ENCODE measurements at places on chromosomes 16 and 17. TPM values are rescaled to one million over a fixed set of nuclear protein-coding genes. Genes with fewer than 3 reads are reported as not detected.

- DNase-seq: peak; percentile 95
Observed at GRCh38 chr17:39450847-39451581, at the start of gene MED1. Gene MED1 (minus strand): TSS chr17:39451263. CDS start chr17:39451062, 201 bp downstream.

DNA sequence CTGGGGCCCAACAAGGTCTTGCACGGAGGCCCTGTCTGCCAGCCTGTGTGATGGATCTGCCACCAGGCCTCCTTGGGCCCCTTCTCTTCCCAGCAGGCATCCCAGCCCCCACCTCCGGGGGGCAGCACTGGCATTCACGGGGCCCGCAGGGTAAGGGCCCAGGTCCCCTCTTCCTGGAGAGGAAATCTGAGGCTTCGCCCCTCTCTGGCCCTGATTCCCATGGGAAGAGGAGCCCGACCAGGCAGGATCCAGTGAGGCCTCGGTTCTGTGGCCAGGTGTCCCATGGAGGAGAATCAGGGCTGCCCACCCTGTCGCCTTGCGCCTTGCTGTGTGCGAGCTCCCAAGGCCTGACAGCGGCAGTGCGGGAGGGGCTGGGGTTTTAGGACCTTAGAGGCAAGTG, 48.4 kb downstream of the PDPK1 start:
- DNase-seq: no peak

Gene EVPLL
- not detected for total RNA-seq

DNA sequence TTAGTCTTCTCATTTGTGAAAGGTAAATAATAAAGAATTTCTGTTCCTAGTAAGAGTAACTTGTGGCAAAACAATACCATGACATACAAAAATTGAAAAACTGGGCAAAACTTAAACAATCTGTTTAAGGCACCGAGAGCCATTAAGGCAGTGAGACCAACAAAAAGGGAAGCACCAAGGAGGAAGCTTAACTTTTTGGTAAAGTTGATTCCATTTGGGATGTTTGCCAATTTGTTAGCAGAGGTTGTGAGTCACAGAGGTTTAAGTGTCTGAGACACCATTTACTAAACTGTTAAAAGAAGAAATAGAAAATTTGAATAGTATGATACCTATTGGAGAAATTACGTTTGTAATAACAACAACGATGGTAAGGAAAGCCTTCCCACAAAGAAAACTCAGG, 4.9 kb downstream of the SLC35G3 start:
- peak; percentile 36 for DNase-seq

DNA sequence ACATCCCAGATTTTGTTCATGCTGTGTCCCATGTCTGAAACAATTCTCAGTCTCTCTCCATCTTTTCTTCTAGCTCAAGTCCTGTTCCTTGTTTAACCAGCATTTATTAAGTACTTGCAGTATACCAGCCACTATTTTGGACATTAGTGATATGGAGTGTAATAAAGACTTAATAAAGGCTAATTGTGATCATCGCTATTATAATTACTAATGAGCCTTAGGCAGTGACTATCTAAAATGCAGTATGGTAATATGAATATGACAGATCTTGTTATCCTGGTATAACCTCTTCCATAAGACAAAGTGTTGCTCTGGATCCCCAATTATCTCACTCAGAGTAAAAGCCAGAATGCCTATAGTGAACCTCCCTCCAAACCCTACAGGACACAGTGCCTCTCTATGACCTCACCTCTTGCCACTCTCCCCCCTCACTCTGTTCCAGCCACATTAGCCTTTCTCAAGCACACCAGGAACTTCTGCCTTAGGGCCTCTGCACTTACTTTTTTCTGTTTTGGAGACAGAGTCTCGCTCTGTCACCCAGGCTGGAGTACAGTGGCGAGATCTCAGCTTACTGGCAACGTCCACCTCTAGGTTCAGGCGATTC, 1.8 kb upstream of the FLOT2 start:
- DNase-seq: no peak

GRCh38 chr16:28923652-28924398, 1.2 kb downstream of the RABEP2 start:
- no peak for DNase-seq

Gene USP6
- not detected for total RNA-seq

Gene TOP2A
- total RNA-seq: 402 TPM

Gene CHD3
- 27.5 TPM for total RNA-seq

DNA sequence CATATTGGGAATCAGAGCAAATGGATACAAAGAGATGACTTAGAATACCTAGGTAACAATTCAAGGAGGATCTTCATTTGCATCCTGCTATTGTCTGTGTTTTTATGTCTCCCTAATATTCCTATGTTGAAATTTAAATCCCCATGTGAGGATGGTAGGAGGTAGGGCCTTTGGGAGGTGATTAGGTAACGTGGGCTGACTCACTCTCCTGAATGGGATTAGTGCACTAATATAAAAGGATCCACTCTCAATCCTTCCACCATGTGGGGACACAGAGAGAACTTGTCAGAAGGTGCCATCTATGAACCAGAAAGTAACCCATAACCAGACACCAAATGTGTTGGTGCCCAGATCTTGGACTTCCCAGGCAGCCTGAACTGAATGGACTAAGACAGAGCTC, 83.4 kb downstream of the CDH8 start:
- no peak for DNase-seq

DNA sequence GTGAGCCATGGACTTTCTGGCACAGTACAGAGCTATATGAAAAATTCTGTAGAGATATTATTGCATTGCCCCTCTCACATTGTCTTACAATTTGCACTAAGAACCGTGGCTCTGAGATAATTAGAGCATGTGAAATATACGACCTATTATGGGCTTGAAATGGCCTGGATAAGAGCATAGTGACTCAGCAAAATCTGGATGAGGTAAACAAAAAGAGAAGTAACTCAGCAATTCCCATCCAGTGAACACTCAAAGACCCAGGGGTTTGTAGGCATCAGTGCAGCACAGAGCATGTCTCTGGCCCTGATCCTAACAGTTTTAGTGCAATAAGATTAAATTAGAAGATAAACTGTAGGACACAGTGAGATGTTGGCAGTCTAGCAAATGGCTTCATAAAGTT, 317.2 kb upstream of the MYOCD start:
- no peak for DNase-seq

Gene FN3K
- not detected for total RNA-seq

DNA sequence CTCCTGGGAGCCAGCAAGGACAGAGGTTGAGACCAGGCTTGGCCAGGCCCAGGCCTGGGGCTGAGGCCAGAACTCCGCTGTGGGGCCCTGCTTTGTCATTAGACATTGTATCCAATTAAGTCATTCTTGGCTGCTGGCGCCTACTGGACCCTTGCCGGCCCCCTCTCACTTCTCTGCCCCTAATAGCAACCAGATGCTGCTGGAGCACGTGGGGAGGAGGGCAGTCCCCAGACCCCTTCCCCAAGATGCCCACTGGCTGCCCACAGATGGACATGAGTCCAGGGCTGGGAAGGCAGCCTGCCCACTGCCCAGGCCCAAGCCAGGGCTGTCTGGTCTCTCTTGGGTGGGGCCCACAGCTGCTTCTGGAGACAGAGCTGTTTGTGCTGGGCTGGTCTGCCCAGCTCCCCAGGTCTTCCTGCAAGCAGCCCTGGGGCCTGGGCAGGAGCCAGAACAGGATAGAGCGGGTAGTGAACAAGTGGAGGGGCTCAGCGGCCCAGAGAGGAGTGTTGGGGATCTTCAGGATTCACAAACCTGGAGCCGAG, 7.8 kb downstream of the PLXDC1 start:
- DNase-seq: no peak

DNA sequence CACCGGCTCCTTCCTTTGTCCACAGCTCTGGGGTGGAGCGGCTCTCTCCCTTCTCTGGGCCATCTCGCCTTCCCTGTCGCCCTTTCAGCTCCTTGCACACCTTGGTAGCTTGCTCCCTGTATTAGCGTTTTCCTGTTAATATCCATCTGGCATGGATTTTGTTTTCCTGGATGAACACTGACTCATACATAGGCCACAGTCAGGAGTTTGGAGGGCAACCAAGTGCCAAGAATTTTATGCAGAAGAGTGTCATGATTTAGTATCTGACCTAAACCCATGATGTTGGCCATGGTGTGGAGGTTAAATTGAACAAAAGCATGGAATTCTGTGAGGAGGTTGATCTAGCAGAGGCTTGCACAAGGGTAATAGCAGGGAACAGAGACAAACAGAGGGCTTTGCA, 180.9 kb downstream of the AIPL1 start:
- DNase-seq: peak; percentile 46

- DNase-seq: no peak
Observed at GRCh38 chr17:79075446-79075750, 774 bp downstream of the ENGASE start.

Gene FOXJ1
- not detected for total RNA-seq

DNA sequence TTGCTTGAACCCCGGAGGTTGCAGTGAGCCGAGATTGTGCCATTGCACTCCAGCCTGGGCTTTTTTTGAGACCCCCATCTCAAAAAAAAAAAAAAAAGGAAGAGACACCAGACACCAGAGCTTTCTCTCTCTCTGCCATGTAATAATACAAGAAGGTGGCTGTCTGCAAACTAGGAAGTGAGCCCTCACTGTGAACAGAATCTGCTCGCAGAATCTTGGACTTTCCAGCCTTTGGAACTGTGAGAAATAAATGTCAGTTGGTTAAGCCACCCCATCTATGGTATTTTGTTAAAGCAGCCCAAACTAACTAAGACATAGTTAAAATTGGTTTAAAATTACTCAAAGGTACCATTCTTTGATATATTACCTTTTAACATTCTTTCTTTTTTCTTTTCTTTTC, 10.1 kb upstream of the STX1B start:
- no peak for DNase-seq

Gene NOXO1
- total RNA-seq: not detected

GRCh38 chr17:74458835-74459234, 7.6 kb upstream of the CD300A start:
- DNase-seq: no peak

GRCh38 chr16:356741-357140, 4.2 kb upstream of the AXIN1 start:
- DNase-seq: no peak

DNA sequence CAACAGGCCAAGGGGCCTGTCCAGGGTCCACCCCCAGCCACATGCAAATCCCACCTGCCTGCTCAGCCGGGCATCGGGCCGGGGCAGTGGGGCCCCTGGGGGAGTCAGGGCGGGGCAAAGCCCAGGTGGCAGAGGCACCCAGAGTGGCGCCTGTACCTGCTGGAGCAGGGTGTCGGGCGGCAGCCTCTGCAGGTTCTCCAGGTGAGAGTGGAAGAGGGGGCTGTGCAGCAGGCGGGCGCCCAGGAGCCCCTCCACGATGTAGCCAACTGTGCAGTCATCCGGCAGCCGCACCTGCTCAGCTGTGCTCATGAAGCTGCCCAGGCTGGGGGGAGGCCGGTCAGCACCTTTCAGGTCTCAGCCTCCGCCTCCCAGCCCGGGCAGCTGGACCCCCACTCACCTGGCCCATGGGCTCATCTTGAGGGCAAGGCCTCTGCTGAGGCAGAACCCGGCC, 2.1 kb downstream of the RFNG start:
- no peak for DNase-seq

GRCh38 chr17:50356418-50356817, 10.5 kb downstream of the XYLT2 start:
- no peak for DNase-seq

DNA sequence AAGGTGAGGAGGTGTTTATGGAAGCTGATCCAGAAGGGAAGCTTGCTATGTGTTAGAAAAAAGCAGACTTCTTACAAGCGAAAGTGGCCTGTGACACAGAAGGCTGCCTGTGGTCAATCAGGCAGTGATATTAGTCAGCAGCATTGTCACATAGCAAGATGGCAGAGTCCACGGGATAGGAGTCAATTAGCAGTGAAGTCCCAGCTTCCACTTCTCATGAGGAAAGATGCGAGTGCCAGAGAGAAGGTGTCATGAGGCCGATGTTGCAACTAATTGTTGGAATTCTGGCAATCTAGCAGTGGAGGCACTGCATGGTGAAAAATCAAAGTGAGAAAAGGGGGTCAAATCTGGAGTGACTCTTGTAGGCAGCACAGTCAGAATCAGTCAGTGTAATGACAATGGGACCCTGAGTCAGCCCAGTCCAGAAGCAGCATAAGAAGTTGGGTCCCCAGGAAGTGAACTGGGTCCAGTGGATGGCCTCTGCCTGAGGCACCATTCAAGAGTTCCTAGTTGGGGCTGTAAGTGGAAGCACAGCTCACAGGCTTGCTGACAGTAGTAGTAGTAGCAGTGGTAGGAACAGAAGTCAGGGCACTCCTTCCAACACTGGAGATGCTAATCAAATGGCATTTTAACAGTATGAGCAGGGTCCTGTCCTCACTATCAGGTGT, 85.1 kb downstream of the TNFRSF13B start:
- no peak for DNase-seq

DNA sequence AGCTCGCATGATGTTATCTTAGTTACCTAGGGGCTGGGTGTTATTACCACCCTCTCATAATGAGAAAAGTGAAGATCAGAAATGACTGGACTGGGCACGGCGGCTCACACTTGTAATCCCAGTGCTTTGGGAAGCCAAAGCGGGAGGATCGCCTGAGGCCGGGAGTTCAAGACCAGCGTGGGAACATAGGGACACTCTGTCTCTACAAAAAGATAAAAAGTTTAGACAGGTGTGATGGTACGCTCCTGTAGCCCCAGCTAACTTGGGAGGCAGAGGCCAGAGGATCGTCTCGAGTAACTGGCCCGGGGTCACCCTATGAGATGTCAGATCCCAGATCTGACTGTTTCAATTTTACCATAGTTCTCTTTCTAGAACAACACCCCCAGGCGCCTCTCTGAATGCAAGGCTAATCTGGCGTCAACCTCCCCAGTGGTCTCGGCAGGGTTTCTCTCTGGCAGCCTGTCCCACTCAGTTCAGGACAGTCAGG, 1.9 kb upstream of the CCDC102A start:
- DNase-seq: no peak

- DNase-seq: no peak
Observed at GRCh38 chr17:79249929-79250521, 175.4 kb downstream of the ENGASE start.

DNA sequence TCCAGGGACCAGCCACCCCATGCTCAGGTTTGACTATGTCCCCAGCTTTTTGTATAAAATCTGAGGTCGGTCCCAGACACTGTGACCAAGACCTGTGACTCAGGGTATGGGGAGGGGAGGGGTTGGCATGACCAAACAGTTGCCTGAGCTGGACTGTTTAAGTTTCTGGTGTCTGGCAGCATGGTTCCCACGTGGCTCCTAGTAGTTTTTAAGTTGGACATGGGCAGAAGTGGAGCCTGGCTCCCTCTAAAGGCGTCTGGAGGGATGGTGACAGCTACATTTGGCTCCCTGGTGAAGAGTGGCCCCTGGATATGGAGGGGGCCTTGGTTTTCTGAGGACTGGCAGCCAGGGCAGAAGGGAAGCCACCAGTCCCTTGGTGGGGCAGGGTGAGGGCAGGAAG, 7.9 kb downstream of the SMCR8 start:
- peak; percentile 34 for DNase-seq

- DNase-seq: no peak
Observed at GRCh38 chr16:2948807-2949704, 15.0 kb upstream of the KREMEN2 start.

Gene UMOD
- total RNA-seq: not detected

Gene TP53TG3C
- total RNA-seq: 3.5 TPM

All from Daoy (cell line).